ENCODE measurements at places on chromosomes 16 and 17.

DNA sequence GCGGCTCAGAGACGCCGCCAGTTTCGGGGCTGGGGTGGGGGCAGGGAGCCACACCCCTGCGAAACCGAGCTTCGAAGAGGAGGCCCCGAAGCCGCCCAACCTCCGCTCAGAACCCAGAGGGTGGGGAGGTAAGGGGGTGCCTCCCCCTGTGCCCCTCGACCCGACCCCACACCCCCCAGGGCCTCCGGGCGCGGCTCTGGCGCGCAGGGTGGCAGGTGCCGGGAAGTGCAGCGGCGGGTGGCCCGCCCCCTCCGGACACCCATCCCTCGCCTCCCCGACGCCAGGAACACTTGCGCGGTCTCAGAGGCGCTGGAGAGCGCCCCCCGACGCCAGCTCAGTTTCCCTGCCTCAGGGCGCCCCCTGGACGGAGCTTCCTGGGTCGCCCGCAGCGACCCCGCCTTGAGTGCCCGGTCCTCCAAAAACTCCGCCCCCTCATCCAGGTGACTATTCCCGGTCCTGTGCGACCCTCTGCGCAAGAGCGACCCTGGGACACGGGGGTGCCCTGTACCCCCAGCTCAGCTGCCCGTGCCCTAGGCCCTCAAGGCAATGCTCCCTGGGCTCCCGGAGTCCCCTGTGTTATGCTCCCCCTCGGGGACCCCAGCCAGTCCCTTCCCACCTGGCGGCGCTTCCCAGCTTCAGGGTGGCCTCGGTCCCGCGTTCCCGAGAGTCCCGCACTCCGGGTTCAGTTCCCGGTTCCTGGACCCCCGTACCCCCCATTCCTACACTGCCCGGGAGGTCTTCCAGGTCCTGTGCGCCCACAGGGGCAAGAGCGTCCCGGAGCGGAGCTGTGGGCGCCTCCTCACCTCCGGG lies 562 bp downstream of the PPL start:
- DNase-seq = peak; percentile 31

DNA sequence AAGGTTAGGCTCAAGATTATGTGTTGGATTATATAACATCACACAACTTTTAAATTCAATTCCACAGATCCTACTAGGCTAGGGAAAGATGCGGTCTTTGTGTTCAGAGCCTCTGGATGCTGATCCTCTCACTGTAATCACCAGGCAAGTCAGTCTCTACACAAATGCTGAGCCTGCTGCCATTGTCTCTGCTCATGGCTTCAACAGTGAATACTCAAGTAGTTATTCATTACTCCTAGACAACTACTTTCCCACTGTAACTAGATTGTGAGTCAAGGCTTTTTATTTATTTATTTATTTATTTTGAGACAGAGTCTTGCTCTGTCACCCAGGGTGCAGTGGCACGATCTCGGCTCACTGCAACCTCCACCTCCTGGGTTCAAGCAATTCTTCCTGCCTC lies 15.8 kb upstream of the NDUFAB1 start:
- DNase-seq = no peak

GRCh38 chr16:15865742-15866141 lies 8.9 kb upstream of the MYH11 start:
- no peak for DNase-seq

GRCh38 chr16:84245956-84246678 lies 6.3 kb upstream of the KCNG4 start:
- no peak for DNase-seq

GRCh38 chr17:57444682-57445450 lies 188.5 kb downstream of the MSI2 start:
- no peak for DNase-seq

DNA sequence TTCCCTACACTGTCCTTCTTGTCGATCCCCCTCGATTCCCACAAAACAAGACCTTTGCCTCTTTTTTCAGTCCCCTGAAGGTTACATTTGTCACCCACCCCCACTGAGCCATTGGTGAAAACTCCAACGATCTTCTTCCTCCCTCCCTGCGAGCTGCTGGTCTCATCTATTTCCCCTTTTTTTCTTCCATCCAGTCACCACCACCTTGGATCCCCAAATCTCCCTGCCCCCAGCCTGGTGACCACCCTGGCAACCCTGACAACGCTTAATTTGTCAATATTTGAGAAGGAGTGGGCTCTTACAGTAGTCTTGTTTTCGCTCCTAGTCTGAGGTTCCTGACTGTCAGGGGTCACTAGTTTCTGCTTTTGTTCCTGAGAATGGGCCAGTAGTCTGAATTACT lies 62.9 kb downstream of the SMPD3 start:
- no peak for DNase-seq

DNA sequence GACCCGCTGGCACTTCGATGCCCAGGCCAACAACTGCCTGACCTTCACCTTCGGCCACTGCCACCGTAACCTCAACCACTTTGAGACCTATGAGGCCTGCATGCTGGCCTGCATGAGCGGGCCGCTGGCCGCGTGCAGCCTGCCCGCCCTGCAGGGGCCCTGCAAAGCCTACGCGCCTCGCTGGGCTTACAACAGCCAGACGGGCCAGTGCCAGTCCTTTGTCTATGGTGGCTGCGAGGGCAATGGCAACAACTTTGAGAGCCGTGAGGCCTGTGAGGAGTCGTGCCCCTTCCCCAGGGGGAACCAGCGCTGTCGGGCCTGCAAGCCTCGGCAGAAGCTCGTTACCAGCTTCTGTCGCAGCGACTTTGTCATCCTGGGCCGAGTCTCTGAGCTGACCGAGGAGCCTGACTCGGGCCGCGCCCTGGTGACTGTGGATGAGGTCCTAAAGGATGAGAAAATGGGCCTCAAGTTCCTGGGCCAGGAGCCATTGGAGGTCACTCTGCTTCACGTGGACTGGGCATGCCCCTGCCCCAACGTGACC lies 5.0 kb downstream of the WFIKKN2 start:
- no peak for DNase-seq

DNA sequence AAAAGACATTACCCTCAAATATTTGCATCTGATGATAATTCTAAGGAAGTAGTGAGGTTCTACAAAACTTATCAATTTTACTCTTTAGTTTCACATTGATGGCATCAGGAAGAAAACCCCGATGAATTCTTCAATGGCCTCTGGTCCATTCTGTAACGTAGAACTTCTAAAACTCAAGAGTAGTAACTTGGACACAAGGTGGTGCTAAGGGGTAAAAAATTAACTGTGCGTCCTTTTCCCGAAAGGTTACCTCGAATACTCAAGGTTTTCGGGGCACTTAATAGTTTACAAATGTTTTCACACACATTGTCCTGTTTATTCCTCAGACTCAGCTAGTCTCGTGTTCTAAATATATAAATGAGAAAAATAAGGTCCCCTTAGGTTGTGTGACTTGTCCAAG lies 517.3 kb upstream of the ZFHX3 start:
- no peak for DNase-seq

DNA sequence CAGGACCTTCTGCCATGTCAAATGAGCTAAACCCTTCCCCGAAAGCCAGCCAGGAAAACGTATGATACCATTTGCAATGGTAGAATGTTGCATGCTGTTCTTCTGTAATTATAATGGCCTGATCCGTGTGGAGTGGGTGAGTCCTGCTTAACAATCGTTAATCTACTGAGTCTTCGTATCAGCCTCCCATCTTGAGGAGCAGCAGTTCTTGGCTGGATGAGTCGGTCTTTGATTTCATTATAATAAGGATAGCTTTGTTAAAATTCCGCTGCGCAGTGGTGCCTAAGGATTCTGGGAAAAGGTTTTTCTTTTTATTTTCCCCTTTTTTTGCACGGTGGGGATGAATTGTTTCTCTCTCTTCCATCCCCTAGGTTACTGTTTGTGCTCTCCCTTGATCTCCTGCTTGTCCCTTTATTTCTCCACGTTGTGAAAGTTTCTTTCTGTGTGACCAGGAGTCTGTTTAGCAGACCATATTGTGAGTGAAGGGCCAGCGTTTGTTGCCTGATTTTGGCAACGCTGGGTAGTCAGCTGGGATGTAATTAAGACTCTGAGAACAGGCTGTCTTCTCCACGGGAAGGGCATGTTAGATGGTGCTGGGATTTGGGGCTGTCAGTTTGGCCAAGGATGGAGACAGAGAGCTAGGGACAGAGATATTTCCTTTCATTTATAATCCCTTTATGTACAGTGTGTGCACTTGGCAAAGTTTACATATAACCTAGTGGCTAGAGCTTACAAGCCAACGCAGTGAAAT lies 263.0 kb downstream of the FTO start:
- DNase-seq = no peak

- peak; percentile 96 for DNase-seq
Observed at GRCh38 chr17:36463916-36464764, 22.3 kb upstream of the ZNHIT3 start.

DNA sequence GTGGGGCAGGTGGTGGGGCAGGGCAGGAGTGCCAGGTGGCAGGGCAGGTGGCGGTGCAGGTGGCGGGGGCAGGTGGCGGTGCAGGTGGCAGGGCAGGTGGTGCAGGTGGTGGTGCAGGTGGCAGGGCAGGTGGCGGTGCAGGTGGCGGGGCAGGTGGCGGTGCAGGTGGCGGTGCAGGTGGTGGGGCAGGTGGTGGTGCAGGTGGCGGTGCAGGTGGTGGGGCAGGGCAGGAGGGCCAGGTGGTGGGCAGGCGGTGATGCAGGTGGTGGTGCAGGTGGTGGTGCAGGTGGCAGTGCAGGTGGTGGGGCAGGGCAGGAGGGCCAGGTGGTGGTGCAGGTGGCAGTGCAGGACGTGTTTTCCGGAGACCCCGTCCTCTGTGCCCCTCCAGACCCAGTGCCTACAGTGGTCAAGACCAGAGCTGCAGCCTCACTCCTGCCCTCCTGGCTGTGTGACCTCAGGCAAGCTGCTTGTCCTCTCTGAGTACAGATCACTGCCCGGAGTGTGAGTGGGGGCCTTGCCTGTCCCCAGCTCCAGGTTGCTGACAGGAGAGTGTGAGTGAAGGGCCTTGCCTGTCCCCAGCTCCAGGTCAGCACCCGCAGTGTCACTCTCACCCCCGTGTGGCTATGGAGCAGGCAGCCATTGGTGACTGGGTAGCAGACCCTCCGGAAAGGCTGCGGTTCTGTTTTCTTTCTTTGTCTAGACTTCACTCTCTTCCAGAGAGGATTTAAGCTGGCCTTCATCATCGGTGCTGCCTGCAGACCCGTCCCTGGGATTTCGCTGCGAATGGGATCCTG lies 16.1 kb upstream of the NPTX1 start:
- DNase-seq = no peak

DNA sequence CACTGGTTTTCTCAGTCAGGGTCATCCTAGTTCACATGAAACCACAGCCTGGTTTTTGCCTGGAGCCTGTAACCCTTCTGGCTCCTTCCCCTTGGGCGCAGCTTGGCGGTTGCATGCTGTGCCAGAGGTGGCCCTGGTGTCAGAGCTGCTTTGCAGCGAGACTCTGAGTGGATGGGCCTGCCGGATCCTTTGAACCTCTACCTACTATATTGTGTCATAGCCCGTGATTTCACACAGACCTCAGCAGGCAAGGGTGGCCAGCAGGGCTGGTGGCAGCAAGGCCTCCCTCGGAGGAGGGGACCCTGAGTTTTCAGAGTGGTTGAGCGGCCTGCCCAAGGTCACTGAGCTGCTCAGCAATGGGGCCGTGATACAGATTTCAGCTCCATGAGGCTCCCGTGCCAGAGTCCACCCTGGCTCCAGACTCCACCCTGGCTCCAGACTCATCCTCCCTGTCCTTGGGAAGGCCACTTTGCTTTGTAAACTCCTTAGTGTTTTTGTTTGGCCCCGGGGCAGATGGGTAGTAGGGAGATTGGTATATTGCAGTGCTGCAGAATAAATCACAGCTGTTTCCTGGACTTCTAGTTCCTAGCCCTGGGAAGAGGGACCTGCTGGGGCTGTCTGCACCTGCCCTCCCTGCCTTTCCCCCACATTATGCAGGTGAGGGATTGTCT lies 9.7 kb downstream of the MPRIP start:
- DNase-seq = peak; percentile 30

DNA sequence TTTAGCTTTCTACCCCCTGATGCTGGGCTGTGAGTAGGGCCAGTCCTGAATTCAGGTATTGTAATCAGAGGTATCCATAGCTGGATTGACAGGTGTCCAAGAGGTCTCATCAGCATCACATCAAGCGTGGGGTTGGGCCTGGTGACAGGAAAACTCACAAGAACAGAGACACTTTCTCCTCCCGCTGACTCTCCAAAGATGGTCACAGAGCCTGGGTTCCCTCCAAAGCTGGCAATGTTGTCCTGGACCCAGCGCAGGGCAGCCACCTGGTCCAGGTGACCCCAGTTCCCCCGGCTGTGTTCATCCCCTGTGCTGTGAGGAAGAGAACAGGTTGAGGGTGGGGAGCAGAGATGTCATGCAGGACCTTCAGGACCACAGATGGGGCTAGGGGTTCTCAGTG lies 11.7 kb downstream of the CES1 start:
- no peak for DNase-seq

- DNase-seq = no peak
Observed at GRCh38 chr17:31404028-31404949, 12.8 kb downstream of the RAB11FIP4 start.

DNA sequence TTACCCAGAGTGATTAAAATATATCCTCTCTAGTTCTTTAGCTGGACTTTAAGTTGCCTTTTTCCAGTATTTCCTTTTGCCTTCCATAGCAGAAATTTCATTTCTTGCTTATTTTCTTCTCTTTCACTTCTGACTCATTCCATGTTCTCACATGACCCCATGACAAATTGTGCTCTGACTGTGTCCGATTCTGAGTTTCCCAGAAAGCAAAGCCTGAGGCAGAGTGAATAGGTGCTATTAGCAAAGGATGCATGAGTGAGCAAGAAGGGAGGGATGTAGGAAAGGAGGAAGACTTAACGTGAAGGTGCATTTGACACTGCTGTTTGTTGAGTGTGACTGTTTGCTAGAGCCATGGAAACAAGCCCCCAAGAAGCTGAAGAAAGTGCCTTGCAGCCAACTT lies 82.6 kb upstream of the CNTNAP4 start:
- no peak for DNase-seq

DNA sequence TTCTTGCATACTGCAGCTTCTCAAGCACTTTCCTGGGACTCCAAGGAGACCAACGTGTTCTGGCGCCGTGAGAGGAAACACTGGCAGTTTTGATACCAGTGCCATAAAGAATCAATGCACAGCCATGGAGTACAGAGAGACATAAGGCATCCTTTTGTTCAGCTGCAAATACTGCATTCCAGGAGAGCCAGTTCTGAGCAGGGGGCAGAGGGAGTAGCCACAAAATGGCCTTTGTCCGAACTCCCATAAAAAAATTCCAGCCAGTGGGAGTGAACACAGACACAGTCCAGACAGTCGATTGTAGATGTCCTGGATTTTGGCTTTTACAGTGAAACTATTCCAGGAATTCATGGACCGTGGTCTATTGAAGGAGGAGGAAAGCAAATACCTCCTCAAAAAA lies 36.2 kb upstream of the TEKT3 start:
- DNase-seq = peak; percentile 41

DNA sequence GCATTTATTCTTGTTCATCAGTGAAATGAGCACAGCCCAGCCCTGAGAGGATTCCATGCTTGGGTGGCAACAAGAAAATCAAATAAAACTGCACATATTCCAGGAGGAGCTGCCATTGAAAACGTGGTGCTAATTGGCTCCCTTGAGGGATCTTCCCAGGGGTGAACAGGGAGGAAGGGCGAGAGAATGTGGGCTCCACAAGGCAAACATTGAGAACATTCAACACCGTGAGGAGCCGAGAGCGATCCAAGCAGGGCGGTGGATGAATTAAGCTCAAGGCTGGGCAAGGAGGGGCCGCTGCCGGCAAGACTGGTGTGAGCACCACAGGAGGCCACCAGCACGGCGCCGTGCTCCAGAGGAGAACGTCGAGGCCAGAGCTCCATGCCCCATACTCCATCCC lies 166.9 kb downstream of the C16orf95 start:
- no peak for DNase-seq

Data from AG08396 (cell line).